ENCODE measurements at places on chromosomes 12 and 14.

- no peak for DNase-seq
Measured at GRCh38 chr14:35342489-35343010, 50.4 kb downstream of the PSMA6 start.

- DNase-seq: no peak
Measured at GRCh38 chr12:132451172-132451835, 38.6 kb upstream of the FBRSL1 start.

GRCh38 chr12:119229837-119230236, 51.1 kb downstream of the HSPB8 start:
- peak; percentile 61 for DNase-seq

DNA sequence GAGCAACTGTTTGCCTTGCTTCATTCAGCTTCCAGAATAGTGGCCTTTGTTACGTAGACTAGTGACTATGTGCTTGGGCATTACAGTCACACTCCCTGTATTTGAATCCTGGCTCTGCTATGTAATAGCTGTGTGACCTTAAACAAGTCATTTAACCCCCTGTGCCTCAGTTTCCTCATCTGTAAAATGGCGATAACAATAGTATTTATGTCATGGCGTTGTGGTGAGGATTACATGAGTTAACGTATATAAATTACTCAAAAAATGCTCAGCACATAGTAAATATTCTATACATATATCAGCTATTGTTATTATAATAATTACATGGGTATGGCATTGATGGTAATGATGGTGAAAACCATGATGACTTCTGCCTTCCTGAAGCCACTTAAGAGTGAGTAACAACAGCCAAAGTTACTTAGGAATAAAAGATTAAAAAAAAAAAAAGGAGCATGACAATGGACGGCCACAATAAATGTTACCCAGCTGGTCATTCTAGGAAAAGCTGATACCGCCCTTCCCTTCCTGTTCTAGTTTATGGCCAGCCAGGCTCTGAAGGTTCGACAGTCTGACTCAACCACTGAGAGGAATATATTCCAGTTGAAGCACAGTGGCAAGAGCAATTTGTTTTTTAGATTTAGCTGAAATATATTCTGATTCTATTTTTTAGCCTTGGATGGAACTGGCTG, 9.9 kb upstream of the ADIPOR2 start:
- no peak for DNase-seq

DNA sequence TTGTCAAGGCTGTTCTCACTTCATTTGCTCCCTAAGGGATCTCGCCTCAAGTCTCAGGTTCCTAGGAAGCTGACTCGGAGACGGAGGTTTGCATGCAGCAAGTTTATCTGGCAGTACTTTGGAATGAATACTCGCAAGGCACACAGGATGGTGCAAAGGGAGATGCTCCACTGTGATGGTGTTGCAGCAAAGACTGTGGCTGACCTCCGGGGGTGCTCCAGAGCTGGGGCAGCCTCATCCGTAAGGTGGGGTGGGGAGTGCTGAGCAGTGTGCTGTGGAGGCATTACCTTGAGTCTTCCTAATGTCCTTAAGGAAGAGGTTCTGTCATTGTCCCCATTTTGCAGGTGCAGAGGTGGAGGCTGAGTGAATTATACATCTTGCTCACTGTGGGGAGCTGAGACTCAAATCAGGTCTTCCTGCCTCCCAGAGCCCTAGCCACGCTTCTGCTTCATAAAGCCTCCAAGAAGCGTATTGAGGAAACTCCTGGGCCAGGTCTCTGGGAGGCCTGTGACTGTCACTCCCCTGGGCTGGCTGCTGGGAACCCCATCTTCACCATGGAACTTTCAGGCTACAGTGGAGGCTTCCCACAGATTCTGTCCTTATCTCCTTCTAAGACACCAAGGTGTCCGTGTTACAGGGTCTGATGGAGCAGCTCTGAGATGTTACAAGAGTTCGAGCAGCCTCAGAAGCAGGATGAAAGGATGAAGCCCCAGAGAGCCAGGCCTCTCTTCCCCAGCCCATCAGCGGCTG, 39.5 kb downstream of the GALNT16 start:
- DNase-seq: no peak

DNA sequence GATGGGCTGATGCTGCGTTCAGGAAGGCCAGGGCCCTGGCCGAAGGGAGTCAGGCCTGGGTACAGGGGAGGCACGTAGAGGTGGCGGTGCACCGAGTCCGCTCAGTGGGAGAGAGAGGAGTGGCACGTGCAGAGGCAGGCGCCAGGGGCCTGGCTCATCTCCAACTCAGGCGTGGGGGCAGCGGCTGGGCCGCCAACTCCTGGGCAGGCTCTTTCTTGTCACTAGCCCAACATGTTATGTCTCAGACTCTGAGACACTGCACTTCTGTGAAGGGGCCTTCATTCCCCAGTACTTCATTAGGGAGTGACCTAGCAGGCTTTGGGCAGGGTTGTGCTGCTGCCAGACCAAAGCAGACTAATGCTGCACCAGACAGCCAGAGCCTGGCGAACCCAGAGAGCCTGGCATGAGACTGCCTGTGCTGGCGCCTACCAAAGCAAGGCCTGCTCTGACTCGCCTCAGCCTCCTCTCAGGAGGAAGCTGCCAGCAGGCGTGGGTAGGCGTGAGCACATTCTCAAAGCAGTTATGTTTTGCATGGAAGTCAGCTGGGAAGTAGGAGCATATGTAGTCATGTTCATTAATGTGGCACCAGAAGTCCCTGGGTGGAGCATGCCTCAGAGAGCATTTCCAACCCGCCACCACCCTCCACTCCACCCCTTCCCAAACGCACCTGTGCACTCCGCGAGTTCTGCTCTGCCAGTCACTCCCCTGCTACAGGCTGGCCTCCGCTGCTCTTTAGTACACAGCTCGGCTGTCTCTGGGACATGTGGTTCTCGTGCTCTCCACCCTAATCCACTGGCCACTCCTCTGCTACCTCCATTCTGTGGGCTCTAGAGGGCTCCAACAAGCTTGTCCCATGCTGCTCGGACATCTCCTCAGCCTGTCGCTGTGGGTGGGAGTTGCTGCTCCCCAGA, 9.7 kb downstream of the CKB start:
- DNase-seq: peak; percentile 65

DNA sequence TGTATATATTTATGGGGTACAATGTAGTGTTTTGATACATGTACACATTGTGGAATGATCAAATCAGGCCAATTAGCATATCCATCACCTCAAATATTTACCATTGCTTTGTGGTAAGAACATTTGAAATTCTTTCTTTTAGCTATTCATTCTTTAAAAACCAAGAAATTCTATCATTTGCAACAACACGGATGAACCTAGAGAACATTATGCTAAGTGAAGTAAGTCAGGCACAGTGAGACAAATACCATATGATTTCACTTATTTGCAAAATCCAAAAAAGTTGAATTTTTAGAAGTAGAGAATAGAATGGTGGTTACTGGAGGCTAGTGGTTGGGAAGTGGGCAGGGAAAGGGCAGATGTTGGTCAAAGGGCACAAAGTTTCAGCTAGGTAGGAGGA, 129.3 kb upstream of the PTPRQ start:
- DNase-seq: no peak

GRCh38 chr12:131738196-131738595, 27.3 kb downstream of the SFSWAP start:
- DNase-seq: no peak

DNA sequence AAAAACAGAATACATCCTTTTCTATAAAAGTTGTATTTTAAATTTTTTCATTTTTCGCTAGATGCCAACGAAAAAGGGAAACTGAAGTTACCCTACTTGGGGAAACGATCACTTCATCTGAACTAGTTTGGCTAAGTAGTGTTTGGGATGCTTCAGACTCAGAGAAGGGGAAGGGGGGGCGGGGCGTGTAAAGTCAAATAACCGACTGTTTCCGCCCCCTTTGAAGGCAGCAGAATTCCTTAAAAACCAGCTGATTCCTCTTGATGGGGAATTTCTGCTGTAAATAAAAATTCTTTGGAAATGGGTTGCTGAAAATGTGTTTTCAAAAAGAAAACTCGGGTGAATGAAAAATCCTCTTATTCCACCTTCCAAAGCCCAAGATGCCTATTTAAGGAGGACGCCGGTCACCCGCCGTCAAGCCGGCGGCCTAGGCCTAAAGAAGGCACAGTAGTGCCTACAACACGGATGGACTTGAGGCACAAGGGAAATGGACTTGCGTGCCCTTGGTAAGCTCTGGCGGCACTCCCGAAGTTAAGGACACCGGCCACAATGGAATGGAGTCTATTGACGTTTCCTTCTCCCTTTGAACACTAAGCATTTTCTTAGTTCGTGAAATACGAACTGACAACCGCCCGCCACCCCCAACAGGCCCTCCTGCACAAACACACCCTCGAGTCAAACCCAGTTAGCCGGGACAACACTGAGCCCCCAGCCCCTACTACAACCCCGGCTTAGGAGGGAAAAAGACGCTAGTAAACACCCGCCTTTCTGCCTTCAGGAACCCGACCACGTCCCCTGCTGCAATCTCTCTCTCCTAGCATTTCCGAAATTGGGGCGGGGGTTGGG, 1.9 kb downstream of the ATXN2 start:
- peak; percentile 80 for DNase-seq

GRCh38 chr14:30214014-30214413, 286.4 kb upstream of the PRKD1 start:
- DNase-seq: no peak

Measured in retina (tissue), 1 donor.